ENCODE measurements at places on chromosomes 3 and 15.

GRCh38 chr15:58203537-58203936 is 65.4 kb downstream of the AQP9 start:
- DNase-seq = peak; percentile 96

DNA sequence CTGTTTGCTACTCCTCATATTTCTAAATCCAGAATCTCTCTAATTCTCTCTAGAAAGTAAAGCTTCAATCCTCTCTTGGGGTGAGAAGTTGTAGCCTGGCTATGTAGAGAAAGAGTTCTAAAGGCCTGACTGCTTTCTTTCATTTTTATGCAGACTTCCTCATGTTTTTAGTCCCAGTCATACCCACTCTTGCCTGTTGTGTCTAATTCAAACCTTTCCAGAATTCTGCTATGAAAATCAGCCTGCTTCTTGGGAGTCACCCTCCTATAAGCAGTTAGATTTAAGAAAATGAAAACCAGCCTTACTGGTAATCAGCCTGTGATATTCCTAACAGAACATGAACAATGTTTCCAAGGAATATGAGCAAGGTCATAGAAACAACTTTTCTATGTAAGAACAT is 14.8 kb upstream of the ZNF639 start:
- DNase-seq = no peak

DNA sequence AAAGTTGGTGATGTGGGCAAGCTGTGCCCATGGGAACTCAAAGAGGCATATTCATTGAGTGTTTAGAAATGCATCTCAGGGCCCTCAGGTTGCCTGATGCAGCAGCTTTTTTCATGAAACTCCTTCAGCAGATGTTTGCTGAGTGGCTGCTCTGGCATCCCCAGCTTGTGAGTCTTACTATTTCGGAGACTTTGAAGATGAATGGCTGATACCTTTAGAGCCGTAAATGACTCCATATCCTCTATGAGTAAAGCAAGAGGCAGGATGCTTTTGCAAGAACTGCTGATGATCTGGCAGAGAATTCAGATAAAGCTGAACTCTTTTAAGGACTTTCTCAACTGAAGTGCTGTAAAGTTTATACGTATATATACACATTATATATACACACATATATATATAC is 384.3 kb downstream of the CACNA2D3 start:
- DNase-seq = no peak

DNA sequence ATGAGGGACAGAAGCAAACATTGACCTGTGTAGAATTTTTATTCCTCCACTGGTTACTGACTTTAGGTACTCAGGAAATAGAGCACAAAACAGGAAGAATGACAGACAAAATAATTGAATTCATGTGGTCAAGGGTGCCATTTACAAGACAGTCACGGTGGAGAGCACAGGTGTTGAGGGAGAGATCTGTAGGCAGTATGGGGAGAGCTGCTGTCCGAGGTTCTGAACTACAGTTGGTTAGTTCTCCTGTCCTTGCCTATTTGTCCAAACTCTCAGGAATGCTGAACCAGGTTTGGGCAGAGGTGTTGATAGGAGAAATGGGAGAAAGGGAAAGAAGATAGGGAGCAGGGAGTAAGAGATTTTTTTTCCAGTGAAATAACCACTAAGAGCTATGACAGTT is 178.5 kb upstream of the ZBTB20 start:
- DNase-seq = no peak

DNA sequence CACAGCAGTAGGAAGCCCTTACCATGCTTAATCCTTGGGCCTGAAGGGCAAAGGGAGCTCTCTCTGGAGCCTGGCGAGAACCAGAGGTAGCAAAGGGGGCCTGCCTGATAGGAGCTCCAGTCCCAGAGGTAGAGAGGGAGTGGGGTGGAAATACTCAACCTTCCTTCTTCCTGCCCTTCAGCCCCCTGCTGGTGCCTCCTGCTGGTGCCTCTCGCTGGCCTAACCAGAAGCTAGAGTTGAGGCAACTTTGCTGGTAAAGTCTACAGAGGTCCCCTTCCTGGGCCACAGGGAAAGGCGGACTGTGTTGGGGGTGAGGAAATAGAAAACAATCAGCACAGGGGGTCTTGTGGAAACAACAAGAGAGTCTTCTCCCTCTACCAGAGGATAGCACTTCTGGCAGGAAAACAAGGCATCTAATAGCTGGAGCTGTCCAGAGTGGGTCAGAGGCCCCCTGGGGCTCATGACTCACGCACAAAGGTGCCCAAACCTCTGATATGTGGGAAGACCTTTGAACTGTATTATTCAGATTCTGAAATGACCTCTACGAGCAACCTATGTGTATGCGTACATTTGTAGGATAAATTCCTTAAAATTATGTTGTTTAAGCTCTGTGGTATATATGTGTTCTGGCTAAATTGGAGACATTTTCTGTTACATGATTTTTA is 133.9 kb downstream of the LRRC28 start:
- DNase-seq = no peak

- no peak for DNase-seq
These were observed 34.4 kb downstream of the FSIP1 start for GRCh38 chr15:39748276-39748675.

DNA sequence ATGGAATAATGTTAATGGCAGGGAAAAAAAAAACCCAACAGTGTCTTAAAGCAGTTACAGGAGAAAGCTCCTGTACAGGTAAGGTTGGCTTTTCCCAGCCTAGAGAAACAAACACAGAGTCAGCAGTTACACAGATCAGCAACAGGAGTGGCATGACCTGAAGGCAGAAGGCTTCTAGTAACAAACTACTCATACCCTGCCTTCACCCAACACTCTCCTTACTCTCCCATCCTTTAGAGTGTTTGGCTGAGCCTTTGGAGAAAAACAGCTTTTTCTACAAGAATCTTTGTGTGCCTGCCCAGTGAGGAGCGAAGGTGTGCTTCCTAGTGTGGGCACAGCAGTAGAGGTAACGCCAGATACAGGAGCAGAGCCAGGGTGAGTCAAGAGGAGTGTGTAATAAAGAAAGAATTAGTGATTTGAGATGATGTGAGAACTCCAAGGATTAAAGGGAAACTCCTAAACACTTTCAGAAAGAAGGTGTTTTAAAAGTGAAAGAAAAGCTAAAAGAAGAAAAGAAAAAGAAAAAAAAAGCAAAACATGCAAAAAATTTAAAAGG is 152.7 kb downstream of the POLR2M start:
- DNase-seq = no peak

DNA sequence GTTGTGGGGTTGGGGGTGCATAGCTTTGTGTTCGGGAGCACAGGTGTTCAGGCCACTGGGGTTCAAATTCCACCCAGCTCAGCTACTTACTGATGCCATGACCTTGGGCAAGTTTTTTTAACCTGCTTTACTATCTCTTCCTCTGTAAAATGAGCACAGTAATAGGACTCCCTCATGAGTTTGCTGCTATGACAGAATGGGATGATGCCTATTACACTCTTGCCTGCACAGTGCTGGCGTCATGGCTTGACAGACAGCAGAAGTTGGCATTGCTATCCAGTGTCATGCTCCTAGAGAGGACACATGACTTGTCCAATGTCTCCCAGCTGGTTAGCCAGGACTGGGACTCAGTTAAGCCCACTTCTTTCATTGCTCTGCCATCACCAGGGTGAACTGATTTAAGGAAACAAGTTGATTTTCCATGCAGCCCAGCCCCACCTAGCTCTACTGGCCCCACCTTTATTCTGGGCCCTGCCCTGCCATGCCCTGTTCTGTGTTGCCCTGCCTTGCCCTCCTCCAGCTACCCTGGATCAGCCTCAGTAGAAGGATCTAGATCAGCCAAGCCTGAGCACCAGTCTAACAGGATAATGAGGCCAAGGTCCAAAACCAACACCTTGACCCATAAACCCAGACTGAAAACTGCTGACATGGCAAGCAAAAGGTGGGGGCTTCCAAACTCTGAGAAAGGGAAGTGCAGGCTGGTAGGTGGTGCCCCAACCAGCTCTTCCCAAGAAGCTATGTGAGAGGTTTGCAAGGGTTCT is 155.8 kb upstream of the ATP11B start:
- no peak for DNase-seq

GRCh38 chr15:55031727-55032126 is 165.0 kb downstream of the RSL24D1 start:
- no peak for DNase-seq

GRCh38 chr3:111392894-111393398 is 149.1 kb upstream of the CD96 start:
- no peak for DNase-seq

DNA sequence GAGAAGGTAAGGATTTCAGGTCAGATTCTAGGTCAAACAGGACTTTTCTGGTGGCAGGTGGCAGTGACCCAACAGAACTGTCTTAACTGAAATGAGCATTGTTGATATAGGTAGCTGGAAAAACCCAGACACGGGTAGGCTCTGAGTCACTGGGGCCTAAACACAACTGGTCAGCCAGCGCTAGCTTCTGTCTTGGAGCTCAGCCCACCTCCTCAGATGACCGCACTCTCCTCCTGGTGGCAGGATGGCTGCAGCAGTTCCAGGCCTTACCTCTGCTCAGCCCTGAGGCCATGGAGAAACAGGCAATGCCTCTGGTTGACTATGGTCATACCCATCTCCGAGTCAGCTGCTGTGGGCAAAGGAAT is 61.1 kb upstream of the GATA2 start:
- no peak for DNase-seq

DNA sequence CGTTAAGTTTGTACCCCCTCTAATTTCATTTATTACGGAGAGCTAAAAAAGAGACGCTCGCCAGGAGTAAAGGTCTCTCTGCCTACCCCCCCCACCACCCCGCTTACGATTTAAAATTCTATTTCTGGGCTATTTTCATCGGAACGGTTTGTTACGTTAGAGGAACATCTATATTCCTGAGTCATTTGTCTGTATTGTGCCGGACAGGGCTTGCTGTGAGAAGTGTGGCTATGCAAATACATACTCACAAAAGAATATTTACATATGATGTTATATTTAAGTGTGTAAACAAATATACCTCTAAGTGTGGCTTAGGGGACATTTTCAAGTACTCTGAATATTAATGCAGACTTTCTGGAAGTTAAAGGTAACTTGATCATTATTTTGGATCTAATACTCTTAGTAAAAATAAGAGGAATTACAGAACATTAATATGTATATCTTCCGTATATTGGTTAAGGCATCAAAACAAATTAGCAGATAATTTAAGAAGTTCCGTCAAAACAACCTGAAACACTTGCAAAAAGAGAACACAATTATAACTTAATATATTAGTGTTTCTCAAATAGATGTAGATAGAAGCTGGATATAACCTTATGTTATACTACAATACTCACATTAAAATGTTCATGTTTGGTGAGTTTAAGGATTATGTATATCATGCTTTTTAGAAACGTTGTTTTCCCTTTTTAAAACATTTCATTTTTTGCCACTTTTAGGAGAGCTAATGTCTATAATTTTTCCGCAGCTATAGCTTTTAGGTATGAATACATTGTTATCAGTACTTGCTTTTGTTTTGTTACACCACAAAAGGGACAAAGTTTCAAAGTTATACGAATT is 1.6 kb upstream of the SHOX2 start:
- no peak for DNase-seq

GRCh38 chr3:148335612-148336011 is 362.1 kb upstream of the AGTR1 start:
- no peak for DNase-seq

- no peak for DNase-seq
These were observed 14.2 kb downstream of the FSTL1 start for GRCh38 chr3:120436523-120437050.

DNA sequence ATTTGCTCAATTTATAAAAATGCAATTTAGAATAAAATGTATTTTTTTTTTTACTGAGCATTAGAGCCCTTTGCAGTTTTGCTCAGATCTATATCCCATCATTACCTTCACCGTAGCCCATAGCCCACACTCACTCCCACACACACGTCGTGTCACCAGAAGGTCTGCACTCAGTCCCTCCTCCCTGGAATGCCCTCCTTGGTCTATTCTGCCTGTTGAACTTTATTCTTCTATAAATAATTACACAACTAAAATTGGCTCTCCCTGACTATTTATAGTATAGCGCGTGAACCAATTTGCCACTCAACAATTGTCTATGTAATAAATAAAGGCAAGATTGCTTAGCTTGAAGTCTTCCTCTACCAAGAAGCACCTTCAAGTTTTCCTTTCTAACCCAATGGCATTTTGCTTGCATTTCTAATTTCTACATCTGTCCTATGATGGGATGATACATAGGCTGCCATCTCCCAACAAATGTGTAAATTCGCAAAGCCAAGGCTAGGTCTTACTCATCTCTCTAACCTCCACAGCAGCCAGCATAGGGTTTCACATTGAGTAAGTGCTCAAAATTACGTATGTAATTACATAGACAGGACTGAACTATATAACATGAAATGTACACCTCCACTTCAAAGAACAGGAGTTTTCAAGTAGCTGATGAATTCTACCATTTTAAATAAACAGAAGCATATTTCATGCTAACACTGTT is 172.0 kb upstream of the HES1 start:
- no peak for DNase-seq

DNA sequence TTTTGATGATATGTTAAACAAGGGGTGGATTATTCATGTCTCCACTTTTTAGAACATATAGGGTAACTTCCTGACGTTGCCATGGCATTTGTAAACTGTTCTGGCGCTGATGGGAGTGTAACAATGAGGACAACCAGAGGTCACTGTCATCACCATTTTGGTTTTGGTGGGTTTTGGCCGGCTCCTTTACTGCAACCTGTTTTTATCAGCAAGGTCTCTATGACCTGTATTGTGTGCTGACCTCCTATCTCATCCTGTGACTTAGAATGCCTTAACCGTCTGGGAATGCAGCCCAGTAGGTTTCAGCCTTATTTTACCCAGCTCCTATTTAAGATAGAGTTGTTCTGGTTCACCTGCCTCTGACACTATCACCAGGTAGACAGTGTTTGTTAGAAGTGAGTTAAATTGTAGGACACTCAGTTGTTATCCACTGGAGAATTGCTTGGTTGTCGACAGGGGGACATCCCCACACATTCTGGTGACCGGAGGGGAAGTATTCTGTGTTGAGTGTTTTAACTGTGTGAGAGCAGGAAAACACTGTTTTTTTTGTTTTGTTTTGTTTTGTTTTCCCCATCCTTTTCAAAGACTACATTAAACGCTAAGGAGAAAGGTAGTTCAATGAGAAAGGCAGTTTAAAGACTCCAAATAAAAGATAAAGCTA is 36.9 kb upstream of the SKIL start:
- no peak for DNase-seq
